Karpas-422 (cell line): ENCODE measurements at places on chromosomes 11 and 22. TPM values are rescaled to one million over a fixed set of nuclear protein-coding genes. Genes with fewer than 3 reads are reported as not detected.

ZNF214 gene
- total RNA-seq, result not detected in 2 replicates

TRIM48 gene
- not detected in 2 replicates for total RNA-seq

FOLR2 gene
- 9.4 and 16.0 TPM in 2 replicates for total RNA-seq

SPI1 gene
- 114 and 198 TPM in 2 replicates for total RNA-seq

PIH1D2 gene
- total RNA-seq, result 1.3 and 1.4 TPM in 2 replicates

GSTT2B gene
- total RNA-seq, result not detected in 2 replicates

ARVCF gene
- total RNA-seq, result 4.3 and 13.7 TPM in 2 replicates

SLC22A9 gene
- total RNA-seq, result not detected in 2 replicates

OR9G1 gene
- total RNA-seq, result not detected in 2 replicates

OR4A16 gene
- total RNA-seq, result not detected in 2 replicates

OR56B4 gene
- not detected in 2 replicates for total RNA-seq

LARGE1 gene
- total RNA-seq, result 0.15 and 1.0 TPM in 2 replicates

SLC7A4 gene
- total RNA-seq, result not detected in 2 replicates

TMEM258 gene
- total RNA-seq, result 81.3 and 303 TPM in 2 replicates

MEI1 gene
- 4.9 and 8.2 TPM in 2 replicates for total RNA-seq

CBLIF gene
- total RNA-seq, result not detected in 2 replicates
